Hepatocyte (in vitro differentiated cells): ENCODE measurements at places on chromosomes 5 and 9.

DNA sequence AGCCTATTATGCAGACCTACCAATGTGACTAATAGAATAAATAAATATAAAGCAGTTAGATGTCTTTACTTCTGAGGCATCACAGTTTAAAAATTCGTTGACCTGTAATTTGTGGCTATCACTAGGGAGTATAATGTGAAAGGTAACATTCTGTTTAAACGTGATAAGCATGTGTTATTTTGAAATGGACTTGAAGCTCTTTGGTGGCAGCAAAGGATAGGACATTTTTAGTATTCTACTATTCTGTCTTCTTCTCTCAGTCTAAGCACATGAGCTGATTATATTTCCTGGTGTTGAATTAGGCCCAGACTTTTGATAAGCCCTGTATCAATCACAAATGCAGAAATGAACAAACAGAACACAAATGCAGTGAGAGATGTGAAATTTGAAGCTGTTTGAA lies 974.0 kb upstream of the CDH10 start:
- no peaks in the 10 kb centered on the region for H3K27me3 ChIP-seq
- no peak for DNase-seq
- no peak overlapping the region for H3K27ac ChIP-seq
- no peak overlapping the region for H3K4me3 ChIP-seq
- no peaks in the 10 kb centered on the region for H3K36me3 ChIP-seq

DNA sequence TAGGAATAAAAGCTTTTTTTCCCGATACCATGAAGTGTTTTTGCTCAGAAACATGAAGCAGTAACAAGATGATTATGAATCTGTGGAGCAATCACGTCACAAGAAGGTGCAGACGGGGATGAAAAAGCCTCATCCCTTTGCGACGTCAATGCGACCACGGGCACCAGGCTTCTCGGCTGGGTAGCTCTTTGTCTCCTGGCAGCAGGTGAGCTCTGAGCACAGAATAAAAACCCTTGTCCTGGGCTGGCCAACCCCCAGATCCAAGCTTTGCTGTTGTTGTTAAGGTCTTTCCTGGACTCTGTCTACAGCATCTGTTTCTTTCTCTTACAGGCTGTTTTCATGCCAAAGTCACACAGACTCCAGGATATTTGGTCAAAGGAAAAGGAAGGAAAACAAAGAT lies 113.8 kb downstream of the ANKRD18B start:
- no peaks in the 10 kb centered on the region for H3K4me1 ChIP-seq
- peaks cover 22% of the 10 kb centered on the region for H3K27me3 ChIP-seq
- no peak for DNase-seq
- no peak overlapping the region for H3K4me3 ChIP-seq

GRCh38 chr5:127112347-127112864 lies 39.1 kb upstream of the C5orf63 start:
- H3K27me3 ChIP-seq: no peaks in the 10 kb centered on the region
- no peaks in the 10 kb centered on the region for H3K4me1 ChIP-seq
- H3K36me3 ChIP-seq: no peaks in the 10 kb centered on the region
- no peak overlapping the region for H3K4me3 ChIP-seq
- no peak for DNase-seq

DNA sequence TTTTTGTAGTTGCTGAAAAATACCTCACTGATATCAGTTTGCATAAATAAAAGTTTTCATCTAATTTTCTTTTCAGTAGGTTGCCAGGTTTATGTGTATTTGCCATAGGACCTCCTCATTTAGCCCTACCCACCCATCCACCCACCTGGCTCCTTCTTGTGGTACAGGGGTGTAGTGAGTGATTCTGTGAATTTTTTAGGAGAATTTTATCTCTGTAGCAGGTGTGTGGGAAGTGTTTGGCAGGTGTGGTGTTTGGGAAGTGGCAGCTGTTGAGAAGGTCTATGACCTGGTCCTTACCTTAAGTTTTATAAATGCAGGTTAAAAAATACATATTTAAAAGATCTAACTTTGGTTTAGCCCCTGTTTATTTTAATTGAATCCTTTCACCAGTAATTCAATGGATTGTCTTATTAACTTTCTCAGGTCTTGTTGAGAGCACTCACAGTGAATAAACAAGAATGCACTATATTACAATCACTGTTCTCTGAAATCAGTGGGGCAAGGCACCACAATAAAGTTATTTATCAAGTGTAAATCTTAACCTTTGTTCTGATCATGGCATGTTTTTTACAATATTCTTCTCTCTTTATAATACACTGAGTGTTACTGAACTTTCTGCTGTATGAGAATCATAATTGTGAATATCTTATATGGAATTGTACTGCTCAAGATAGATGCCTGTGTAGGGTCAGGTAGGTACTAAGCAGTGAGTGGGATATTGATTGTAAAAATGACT lies 189.1 kb downstream of the WDR70 start:
- H3K27me3 ChIP-seq: no peaks in the 10 kb centered on the region
- no peak overlapping the region for H3K27ac ChIP-seq
- H3K4me1 ChIP-seq: no peaks in the 10 kb centered on the region

DNA sequence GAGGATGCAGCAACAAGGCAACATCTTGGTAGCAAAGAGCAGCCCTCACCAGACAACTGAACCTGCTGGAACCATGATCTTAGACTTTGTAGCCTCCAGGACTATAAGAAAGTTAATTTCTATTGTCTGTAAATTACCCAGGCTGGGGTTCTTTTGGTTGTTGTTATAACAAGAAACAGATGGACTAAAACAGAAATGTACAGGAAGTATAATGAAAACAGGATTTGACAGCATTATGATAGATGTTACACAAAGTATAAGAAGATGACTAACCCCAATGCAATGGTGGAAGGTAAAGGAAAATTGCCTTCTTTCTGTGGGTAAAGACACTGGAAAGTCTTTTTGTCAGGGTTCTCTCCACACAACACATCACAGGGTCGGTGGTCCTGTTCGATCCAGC lies 204.2 kb downstream of the SGCD start:
- H3K27ac ChIP-seq: no peak overlapping the region
- no peaks in the 10 kb centered on the region for H3K36me3 ChIP-seq
- H3K4me3 ChIP-seq: no peak overlapping the region
- no peaks in the 10 kb centered on the region for H3K27me3 ChIP-seq

GRCh38 chr9:91028166-91028827 lies 226.7 kb downstream of the SYK start:
- H3K27me3 ChIP-seq: no peaks in the 10 kb centered on the region
- no peak overlapping the region for H3K4me3 ChIP-seq

DNA sequence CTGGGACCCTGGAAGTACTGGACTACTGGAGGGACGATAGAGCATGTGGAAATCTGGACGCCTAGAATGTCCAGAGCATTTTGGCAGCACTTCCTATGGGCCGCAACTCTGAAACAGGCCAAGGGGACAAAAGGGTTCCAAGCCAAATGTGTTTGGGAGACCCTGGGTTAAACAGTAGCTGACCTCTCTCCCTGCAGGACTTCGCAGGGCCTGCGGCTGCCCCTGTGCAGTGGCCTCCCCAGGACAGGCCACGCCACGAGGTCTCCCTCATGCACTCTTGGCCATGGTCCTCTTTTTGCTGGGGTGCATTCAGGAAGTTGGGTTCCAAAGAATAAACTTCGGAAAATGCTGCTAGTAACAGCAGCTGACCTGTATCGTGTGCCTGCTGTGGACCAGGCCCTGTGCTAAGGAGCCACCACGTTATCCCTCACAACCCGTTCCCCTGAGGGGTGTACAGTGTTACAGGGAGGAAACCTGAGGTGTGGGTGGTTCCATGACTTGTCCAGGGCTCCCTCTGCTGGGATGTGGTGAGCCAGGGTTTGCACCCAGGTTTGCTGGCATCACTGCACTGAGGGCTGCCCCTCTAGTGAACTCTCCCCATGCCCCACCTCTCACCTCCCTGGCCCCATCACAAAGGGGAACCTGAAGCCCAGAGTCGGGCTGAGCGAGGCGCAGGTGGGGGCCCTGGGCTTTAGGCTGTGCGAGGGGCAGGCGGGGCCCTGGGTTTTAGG lies 79.4 kb downstream of the AMBP start:
- H3K27me3 ChIP-seq: no peaks in the 10 kb centered on the region
- H3K27ac ChIP-seq: no peak overlapping the region
- H3K36me3 ChIP-seq: no peaks in the 10 kb centered on the region
- no peak overlapping the region for H3K4me3 ChIP-seq
- DNase-seq: peak; percentile 32

- no peaks in the 10 kb centered on the region for H3K27me3 ChIP-seq
- peak overlapping the region; percentile 93 for H3K27ac ChIP-seq
- no peak overlapping the region for H3K4me3 ChIP-seq
- peak; percentile 59 for DNase-seq
These were observed 16.9 kb downstream of the PCSK5 start for GRCh38 chr9:75907329-75907728.

DNA sequence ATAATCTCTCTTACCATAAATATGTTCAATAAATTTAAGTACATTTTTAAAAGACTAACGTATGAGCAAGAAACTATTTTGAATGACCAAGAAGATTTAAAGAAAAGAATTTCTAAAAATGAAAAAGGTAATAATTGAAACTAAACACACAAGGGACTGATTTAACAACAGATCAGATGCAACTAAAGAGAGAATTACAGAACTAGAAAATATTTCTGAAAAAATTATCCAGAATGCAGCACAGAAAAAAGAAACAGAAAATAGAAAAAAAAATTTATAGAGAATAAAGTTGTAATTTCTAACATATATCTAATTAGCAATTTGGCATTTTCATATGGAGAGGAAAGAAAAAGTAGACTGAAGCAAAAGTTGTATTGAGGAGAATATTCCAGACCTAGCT lies 269.3 kb downstream of the TLE1 start:
- no peaks in the 10 kb centered on the region for H3K36me3 ChIP-seq
- no peak overlapping the region for H3K27ac ChIP-seq
- no peaks in the 10 kb centered on the region for H3K4me1 ChIP-seq
- no peaks in the 10 kb centered on the region for H3K27me3 ChIP-seq

DNA sequence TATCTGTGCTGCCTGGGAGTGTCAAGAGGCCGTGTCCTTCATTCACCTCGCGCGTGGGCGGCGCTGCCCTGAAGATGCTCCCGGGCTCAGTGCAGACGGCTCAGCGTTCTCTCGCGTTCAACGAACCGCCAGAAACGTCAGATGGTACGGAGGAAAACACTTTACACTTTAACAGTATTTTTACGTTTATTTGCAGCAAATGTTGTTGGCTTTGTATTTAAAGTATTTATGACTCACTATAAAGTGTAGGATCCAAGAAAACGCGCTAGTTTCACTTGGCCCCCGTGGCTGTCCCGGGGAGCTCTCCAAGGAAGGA lies 544 bp upstream of the ERCC6L2 start:
- H3K4me1 ChIP-seq: peaks cover 15% of the 10 kb centered on the region
- H3K27me3 ChIP-seq: no peaks in the 10 kb centered on the region
- H3K4me3 ChIP-seq: peak overlapping the region; percentile 49
- no peak overlapping the region for H3K27ac ChIP-seq
- DNase-seq: peak; percentile 82
- H3K36me3 ChIP-seq: no peaks in the 10 kb centered on the region

DNA sequence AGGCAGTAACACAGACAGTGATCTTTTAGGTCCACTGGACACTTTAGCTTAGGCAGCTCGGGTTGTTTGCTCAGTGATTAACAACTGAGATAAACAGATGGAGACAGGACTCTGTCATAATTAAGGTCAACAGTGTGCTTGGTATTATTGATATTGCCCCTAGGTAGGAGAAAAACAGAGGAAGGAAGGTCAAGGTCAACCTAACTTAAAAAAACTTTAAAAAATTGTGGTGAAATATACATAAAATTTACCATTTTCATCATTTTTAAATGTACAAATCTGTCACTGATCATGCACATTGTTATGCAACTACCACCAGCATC lies 2.1 kb upstream of the HSPA4 start:
- no peaks in the 10 kb centered on the region for H3K36me3 ChIP-seq
- no peak overlapping the region for H3K4me3 ChIP-seq
- DNase-seq: peak; percentile 37
- peaks cover 31% of the 10 kb centered on the region for H3K4me1 ChIP-seq
- H3K27me3 ChIP-seq: no peaks in the 10 kb centered on the region

DNA sequence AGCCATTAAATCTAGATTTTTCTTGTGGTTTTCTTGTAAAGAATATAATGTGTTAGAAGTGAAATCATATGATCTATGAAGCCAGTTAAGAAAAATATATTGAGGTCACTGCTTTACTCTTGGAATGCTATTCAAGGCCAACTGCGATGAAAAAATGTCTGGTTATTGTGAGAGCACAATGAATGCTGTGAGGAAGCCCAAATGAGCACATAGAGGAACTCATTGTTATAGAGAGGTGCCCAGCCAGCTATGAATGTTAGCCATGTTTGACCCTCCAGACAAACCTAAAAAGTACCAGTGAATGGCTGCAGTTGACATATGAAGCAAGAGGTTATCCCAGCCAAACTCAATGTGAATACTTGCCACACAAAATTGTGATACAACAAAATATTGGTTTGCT lies 359.8 kb upstream of the FAM174A start:
- H3K4me1 ChIP-seq: no peaks in the 10 kb centered on the region
- H3K4me3 ChIP-seq: no peak overlapping the region
- no peaks in the 10 kb centered on the region for H3K27me3 ChIP-seq
- no peak overlapping the region for H3K27ac ChIP-seq

- no peaks in the 10 kb centered on the region for H3K36me3 ChIP-seq
- no peaks in the 10 kb centered on the region for H3K27me3 ChIP-seq
- peaks cover 5% of the 10 kb centered on the region for H3K4me1 ChIP-seq
- H3K27ac ChIP-seq: no peak overlapping the region
These were observed 112.4 kb upstream of the APC start for GRCh38 chr5:112625246-112625645.

DNA sequence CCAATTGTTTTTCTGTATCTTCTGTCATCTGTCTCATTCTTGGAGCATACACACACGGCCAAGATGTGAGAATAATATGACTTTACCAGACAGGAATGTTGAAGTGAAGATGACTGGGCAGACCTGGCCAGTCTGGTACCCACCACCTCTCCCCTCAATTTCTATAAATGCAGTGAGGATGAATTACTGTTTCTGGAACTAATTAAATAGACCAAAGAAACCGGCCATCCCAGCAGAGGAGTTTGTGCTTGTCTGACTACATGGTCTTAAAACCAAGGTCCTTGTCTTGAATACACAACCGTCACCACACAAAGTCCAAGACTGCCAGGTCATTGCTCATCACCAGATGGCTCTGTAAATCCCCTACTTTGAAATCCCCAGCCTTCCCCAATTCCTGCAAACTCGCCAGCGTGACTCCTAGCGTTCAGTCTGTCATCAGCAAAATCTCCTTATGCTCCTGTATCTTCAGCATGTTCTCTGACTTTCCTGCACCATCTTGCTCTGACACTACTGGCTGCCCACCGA lies 147.2 kb downstream of the PDE4D start:
- peak; percentile 41 for DNase-seq
- peaks cover 7% of the 10 kb centered on the region for H3K4me1 ChIP-seq
- H3K36me3 ChIP-seq: no peaks in the 10 kb centered on the region
- H3K4me3 ChIP-seq: no peak overlapping the region
- H3K27me3 ChIP-seq: no peaks in the 10 kb centered on the region
- H3K27ac ChIP-seq: peak overlapping the region; percentile 83

DNA sequence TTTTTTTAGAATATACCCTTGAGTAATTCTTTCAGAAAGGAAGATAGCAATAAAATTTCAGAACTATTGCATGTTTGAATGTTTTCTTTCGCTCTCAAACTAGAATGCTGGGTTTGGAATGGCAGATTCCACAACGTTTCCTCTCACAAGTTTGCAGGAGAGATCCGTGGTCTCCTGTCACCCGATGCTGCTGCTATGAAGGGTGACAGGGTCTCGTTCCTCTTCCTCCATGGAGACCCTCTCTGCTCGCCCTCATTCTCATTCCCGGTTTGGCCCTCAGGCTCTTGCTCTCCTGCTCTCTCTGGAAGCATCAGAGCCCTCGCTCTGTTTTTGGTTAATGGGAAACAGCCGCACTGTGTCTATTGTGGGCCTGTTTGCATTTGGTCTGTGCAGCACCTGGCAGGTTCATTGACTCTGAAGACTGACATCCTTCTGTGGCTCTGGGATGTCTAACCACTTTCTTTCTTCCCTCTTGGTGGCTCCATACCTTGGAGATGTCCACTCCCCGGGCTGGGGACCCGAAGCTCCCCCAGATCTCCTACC lies 12.6 kb upstream of the FAM163B start:
- H3K4me1 ChIP-seq: no peaks in the 10 kb centered on the region
- H3K4me3 ChIP-seq: no peak overlapping the region
- H3K27me3 ChIP-seq: peaks cover 16% of the 10 kb centered on the region
- no peaks in the 10 kb centered on the region for H3K36me3 ChIP-seq
